Stimulated activated CD4-positive, alpha-beta T cell treated with anti-CD3 and anti-CD28 coated beads, Interleukin-12 subunit alpha, Interleukin-12 subunit beta, amount 100 ng/mL, for 24 hours (primary cell): ENCODE measurements at places on chromosomes 6 and 20.

DNA sequence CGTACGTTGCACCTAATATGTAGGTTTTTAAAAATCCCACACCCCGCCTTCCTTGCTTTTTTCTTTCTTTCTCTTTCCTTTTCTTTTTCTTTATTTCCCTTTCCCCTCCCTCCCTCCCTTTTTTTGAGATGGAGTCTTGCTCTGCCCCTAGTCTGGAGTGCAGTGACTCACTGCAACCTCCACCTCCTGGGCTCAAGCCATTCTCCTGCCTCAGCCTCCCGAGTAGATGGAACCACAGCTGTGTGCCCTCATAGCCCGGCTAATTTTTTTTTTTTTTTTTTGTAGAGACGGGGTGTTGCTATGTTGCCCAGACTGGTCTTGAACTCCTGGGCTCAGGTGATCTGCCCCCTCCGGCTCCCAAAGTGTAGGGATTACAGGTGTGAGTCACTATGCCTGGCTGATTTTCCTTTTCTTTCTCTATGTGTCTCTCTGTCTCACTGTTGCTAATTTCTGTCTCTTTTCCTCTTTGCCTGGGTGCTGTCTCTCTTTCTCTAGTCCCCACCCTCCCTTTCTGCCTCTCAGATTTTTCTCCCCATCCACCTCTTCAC is 61.2 kb downstream of the SRC start:
- no peak for DNase-seq

- DNase-seq: no peak
Measured at GRCh38 chr20:50286174-50286511, 95.5 kb downstream of the CEBPB start.

DNA sequence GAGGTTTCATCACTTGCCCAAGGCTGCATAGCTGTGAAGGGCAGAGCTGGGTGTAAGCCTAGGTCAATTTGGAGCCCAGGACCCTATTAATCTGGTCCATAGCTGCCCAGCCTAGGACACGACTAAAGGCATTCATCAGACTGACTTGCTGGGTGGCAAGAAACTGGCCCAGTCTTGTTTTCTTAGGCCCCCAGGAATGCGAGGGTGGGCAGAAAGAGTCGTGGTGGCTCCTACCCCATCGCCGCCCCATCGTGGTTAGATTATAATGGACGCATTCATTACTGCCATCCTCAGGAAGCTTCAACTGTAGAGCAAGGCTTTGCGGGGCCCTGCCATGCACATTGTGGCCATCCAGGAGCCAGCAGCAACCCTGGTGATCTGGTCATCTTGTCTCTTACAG is 16.1 kb downstream of the DYNLRB1 start:
- no peak for DNase-seq

- DNase-seq: no peak
Measured at GRCh38 chr20:8657664-8658063, 411.2 kb upstream of the PLCB4 start.

DNA sequence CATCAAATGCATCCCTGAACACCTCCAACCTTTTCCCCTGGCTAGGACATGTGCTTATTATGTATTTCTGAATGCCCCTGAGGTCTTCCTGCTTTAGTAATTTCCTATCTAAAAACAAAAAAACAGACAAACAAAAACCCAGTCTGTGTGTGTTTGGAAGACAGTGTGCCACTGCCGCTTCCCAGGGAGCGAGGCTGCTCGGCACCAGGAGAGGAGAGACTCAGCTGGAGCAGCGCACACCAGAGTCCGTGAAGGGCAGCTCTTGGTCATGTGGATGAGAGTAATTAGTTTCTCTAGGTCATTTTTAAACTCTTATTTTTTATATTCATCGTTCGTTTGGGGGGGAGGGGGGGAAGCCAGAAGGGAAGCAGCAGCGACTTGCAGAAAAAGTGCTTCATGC is 10.0 kb upstream of the ANKRD60 start:
- DNase-seq: no peak

GRCh38 chr6:133814797-133815196 is 74.1 kb upstream of the TCF21 start:
- DNase-seq: no peak

DNA sequence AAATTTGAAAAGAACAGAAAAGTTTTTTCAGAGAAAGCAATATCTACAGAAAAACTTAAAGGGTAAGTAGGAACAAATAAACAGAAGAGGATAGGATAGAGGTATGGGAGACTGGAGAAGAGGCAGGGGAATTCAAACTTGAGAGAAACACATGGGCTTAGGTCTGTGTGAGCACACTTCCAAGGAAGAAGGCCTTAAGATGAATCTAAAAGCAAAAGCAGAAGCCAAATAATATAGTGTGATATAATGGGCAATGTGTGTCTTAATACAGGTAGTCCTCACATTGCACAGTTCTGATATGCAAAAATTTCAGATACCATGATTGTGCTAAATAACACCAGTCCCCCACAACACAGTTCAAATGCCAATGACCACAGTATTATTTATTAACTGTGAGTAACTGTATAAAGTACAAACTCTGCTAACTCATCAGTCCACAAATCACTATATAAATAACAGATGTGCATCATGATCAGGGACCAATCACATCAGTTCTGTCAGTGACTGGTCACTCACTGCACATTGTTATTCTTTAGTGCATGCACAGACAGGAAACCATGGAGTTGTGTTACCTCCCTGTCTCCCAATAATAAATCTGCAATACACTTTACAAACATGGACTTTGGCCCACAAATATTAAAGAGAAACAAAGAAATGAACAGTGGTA is 18.6 kb downstream of the SNX14 start:
- no peak for DNase-seq

DNA sequence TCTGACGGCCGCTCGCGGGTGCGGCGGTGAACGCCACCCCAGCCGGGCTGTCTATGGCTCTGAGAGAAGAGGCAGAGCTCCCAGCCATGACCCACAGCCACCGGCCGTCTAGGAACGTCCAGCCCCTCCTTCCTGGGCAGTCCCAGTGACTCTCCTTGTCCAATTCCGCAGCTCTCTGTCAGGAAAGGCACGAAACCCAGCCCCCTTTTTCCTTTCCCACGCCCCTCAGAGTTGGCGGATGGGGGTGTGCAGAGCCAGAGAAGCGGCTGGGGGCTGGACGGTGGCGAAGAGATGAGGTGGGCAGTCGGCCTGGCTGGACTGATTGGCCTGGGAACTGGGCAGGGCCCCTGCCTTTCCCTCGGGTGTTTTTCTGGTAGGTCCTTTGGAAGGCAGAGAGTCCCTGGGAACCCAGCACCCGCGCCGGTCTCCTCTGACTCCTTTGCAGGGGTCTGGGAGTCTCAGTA is 1.5 kb downstream of the EBF4 start:
- no peak for DNase-seq

- DNase-seq: no peak
Measured at GRCh38 chr6:113630738-113631535, 226.2 kb upstream of the MARCKS start.

DNA sequence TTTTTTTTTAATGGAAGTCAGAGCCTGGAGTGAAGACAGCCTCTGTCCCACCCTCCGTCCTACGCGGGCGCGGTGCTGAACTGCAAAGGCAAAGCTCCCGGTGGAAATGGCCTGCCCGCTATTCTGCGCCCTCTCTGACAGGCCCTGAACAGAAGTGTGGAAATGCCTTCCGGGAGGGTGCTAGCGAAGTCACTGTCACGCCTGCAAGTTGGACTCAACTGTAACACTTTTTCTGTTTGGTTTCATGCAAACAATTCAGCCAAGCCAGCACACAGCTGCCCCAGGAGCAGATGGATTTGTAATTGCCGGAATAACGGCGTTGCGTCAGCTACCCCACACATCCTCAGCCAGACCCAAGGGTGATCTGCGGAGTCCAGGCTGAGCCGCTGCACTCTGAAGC is 107.6 kb downstream of the PSMB1 start:
- no peak for DNase-seq

GRCh38 chr6:53682632-53683031 is 17.1 kb upstream of the KLHL31 start:
- DNase-seq: no peak

DNA sequence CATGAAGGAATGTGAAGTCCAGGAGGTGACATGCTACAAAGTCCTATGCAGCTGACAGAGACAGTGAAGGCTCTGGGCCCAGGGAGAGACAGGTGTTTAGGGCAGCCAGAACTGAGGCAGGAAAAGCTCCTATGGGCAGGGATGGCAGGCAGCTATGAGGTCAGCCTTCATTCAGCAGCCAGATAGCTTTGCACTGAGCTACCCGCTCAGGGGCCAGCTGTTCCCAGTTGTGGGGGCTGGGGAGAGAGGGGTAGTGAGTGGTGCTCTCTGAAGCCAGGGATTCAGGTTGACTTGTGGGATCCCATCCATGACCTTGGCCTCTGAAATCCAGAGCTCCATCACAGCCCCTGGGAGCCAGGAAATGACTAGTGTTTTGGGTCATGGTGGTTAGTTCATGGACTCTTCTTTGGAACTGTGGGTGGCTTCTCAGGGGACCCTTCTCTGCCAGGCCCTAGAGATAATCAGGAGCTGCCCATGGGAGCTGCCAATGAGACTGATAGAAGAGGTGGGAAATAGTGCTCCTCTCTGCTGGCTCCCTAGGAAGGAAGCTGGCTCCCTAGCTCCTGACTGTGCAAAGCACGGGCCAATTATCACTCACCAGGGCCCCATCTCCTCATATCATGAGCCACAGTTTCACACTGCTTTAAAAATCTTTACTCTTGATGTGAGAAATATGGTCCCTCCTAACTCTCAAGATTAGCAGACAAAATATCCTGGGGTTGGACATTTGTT is 127.7 kb downstream of the VEGFA start:
- DNase-seq: no peak

DNA sequence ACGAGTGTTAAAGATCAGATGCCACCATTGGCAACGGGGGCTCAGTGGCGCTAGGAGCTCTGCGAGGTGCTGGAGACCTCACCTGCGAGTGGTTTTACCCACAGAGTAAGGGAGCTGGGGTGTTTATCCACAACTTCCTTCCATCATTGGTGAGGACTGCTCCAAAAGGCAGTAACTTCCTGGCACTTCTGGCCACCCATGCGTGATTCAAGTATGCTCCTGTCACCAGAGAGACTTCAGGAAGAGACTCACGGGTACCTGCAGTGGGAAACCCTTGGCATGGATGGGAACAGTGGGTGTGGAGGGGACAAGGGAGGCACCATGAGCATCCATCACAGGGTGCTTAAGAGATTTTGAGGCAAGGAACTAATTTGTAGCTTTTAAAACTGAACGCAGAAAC is 53.2 kb downstream of the RIN2 start:
- DNase-seq: no peak

DNA sequence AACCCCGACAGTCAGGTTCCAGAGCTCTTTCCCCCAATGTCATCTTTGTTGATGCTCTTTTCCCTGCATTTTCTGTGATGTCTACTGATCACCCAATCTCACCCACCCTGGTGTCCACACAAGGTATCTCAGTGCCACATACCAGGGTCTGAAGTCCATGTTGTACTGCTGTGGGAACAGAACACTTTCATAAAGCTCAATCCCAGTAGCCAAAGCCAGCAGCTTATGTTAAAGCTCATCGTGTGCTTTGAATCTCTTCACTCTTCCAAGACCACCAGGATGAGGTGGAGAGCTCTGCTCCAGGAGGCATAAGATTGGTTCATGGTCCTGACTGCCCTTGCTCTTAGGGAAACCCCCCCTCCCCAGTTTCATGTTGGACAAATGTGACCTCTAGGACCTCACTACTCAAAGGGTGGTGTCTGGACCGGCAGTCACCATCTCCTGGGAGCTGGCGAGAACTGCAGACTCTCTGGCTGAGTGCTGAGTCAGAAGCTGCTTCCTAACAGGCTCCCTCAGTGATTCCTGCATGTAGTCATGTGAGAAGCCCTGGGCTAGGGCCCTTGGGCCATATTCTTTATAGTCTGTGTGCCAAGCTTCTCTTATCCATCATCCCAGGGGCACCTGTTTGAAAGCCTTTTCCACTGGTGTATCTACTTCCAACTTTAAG is 13.4 kb upstream of the CPNE5 start:
- no peak for DNase-seq

DNA sequence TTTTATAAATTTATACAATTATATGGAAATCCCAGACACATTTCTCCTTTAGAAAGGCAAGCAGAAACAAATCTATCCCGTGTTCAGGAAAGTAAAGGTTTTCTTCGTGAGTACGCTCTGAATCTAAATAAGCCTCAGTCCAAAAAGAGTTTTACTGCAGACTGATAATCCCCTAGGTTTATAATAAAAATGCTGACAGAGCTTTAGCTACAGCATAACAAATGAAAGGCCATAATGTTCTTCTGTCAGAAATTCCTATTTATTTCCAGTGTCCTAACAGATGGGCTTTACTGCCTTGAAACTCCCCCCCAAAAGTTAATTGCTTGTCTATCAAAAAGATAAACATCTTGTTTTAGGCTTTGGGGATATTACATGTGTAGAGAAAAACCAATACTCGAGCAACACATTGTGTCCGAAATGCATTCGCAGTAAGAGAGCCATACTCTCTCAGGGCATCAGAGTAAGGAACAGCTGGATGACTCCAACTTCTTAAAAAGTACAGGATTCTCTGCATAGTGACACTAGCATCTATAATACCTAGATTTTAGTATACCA is 109.0 kb downstream of the PRKN start:
- no peak for DNase-seq

DNA sequence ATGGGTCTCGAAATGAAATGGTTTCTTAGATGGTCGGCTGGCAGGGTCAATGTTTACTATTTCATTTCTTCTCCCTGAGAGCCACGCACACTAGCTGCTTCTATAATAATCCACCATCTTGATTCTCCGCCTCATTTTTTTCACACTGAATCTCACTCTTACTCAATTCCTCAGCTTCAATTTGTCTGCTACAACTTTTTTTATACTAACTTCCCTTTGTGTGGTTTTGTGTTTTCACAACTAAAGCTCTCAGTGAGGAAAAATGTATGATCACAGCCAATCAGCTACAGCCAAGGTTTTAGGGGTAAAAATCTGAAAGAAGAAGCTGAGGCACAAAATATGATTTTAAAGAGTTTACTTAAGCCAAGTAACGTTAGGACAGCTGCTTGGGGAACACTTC is 1309.4 kb downstream of the EPHA7 start:
- no peak for DNase-seq

GRCh38 chr6:16045238-16045637 is 83.6 kb upstream of the MYLIP start:
- DNase-seq: no peak

GRCh38 chr20:5595744-5596143 is 154.5 kb upstream of the SHLD1 start:
- no peak for DNase-seq

- no peak for DNase-seq
Measured at GRCh38 chr6:145396499-145396898, 338.8 kb downstream of the EPM2A start.

- no peak for DNase-seq
Measured at GRCh38 chr20:45416917-45417316, 976 bp downstream of the PIGT start.
